ENCODE measurements at places on chromosomes 7 and 10.

DNA sequence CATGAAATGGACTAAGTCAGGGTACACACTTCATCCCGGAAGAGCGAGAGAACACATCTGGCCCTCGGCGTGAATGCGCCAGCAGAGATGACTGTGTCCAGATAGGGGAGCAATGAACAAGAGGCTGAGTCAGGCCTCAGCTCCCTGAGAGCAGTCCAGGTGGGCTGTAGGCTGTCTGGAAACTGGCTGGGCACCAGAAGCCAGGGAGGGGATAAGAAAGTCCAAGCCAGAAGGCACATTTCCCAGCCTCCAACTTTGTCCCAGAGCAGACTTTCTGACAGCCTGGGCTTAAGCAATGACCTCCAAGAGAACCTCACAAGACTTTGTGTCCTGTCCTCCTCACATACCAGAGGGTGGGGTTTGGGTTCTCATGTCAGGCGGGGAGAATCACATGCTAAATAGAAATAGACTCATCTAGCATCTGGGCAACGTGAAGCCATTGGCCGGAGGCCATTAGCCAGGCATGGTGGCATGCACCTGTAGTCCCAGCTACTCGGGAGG, 157.2 kb downstream of the ARHGAP12 start:
- no peak for DNase-seq

DNA sequence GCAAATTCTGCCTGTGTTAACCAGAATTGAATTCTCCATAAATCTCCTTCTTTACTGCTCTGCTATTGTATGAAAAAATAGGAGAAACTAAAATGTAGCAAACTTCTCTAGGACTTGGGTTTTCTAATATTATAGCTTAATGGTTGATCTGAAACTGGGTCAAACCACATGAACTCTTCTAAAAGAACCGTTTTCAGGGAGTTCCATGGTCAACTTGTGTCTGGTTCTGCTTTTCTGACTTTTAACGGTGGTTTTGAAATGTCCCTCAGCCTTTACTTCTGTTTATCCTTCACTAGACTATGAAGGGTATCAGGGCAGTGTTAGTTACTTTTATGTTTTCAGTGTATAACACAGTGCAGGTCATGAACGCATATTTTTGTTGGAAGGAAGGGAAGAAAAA, 242.2 kb downstream of the TSPAN12 start:
- DNase-seq = no peak

GRCh38 chr10:103465411-103466179, 6.9 kb upstream of the CALHM1 start:
- DNase-seq = no peak

DNA sequence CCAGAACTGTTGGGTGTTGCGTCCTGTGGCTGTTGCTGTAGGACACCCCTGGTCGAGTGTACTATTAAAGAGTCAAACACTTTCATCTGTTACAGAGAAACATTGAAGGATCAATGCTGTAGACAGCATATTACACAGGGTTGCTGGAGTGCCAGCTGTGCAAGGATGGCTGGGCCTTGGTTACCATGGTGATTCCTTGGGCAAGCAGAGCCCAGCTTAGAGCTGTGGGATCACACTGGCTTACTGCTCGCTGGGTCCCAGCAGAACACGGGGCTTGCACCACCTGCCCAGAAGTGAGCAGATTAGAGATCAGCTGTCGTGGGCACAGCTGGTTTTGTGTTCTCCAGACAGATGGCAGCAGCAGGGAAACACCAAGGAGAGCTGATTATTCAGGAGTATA, 76.0 kb downstream of the GPR141 start:
- no peak for DNase-seq

GRCh38 chr10:6173203-6173602, 29.5 kb upstream of the PFKFB3 start:
- DNase-seq = peak; percentile 41

DNA sequence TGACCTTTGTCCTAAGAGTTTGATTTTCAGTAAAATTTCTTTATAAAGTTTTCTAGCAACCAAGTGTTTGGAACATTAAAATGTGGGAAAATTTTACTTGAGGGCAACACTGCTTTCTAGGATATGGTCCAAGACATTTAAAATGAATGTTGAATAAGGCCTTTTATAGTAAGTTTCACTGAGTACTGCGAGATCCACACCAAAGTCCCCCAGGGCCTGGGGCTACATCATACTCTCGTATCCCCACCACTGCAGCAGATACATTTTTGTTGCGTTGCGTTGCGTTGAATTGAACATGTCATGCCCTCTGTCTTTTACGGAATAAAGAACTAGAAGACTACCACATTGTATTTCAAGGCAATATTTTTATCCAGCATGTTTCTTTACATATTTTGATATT, 44.5 kb downstream of the PRTFDC1 start:
- DNase-seq = no peak

GRCh38 chr10:63481815-63482421, 16.1 kb upstream of the JMJD1C start:
- DNase-seq = no peak

DNA sequence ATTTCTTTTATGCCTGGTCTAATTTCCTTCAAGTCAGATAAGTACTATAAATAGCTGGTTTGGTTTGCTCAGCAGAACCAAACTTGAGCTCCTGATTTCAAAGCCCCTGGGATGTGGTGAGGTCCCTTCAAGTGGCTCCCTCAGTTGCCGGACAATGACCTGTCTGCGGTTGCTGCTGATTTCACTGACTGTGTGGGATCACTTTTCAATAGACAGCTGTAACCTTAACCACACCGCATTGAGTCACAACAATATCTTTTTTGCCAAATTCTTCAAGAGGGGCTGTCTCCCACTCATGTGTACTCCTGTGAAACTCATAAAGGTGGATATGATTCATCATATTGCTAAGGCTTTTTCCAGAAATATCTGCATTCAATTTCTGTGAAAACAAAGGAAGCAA, 23.1 kb upstream of the ITGA8 start:
- no peak for DNase-seq

GRCh38 chr7:90210981-90211380, 559 bp upstream of the STEAP2 start:
- peak; percentile 42 for DNase-seq

- no peak for DNase-seq
Observed at GRCh38 chr7:41415051-41415450, 287.8 kb downstream of the INHBA start.

- DNase-seq = peak; percentile 41
Observed at GRCh38 chr10:9342885-9343570, 1288.5 kb downstream of the GATA3 start.

DNA sequence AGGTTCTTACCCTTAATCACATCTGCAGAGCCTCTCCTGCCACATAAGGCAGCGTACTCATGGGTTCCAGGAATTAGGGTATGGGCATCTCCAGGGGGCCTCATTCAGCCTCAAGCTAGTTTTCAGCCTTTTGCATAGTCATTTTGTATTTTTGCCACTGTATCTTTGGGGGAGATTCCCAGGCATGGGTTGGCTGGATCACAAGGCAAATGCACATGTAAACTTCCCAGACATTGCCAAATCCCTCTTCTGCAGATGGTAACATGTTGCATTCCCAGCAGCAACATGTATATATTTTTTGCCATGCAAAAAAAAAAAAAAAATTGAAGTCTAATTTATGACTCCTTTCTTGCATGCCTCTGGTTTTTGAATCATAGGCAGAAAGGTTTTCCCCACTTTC, 595.4 kb upstream of the FOXK1 start:
- DNase-seq = no peak

- DNase-seq = no peak
Observed at GRCh38 chr7:130351791-130352090, 7.1 kb downstream of the CPA5 start.

- no peak for DNase-seq
Observed at GRCh38 chr7:108568801-108569380, 615 bp downstream of the THAP5 start.

DNA sequence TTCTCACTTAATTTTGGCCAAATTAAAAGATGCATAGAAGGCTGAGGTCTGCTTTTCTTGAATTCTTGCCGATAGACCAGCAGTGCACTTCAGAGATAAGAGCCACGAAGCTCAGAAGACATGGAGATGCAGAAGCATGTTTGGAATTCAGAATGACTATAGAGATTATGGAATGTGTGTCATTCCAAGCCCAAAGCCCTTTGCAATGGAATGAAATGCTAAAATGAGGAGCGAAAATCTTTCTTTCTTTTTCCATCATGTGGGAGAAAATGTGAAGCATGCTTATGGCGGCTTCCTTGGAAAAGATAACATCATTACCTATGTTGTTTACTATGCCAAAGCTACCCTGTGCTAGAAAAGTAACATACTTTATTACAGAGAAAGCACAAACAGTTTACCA, 257.0 kb upstream of the RNF32 start:
- no peak for DNase-seq

- no peak for DNase-seq
Observed at GRCh38 chr7:24341691-24342413, 57.9 kb downstream of the NPY start.

DNA sequence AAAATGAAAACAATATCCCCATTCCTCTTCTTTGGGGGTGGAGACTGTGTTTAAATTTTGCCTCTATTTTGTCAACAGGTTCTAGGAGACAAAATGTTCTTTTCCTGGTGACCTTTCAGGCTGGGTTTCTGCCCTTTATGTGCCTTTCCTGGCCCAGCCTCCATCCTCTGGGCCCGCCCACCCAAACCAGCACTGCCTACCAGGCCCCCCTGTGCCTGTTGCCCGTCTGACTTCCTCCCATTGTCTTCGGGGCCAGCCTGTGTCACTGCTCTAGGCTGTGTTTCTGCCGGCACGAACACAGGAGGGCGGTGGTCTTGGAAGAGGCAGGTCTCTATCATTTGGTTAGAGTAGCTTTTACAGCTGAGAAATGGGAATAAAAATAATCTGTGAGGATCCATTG, 13.9 kb downstream of the TSPAN14 start:
- DNase-seq = no peak

DNA sequence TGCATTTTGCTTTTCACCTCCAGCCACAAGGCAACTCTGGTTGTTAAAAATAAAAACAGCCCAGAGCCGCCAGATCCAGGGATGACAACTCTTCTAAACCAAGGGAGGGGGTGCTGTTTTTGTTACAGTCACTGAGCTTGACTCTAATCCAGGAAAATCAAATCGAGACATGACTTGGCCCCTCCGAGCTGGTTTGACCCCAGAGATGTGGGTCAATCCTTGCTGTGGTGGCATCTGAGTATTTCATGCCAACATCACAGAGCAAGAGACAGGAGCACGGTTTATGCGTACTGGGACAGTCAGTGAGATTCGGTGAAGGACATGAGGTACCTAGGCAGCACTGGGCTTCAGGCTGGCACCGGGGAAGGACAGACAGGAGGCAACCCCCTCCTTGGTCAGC, 88.8 kb upstream of the ZMIZ1 start:
- no peak for DNase-seq

DNA sequence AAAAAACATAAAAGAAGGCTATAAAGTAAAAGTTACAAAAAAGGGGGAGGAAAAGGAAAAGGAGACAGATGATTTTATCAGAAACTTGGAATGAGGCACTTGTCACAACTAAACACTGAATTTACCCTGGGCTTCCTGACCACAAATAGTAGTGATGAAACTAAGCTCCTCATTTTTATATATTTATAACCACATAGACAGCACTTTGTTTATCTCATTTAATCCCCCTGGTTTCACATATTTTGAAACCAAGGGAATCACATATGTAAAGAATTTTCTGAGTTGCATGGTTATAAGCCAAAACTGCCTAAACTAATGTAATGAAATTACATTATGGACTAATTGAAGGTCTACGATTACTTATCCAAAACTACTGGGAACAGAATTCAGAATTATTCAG, 39.6 kb upstream of the MET start:
- no peak for DNase-seq

DNA sequence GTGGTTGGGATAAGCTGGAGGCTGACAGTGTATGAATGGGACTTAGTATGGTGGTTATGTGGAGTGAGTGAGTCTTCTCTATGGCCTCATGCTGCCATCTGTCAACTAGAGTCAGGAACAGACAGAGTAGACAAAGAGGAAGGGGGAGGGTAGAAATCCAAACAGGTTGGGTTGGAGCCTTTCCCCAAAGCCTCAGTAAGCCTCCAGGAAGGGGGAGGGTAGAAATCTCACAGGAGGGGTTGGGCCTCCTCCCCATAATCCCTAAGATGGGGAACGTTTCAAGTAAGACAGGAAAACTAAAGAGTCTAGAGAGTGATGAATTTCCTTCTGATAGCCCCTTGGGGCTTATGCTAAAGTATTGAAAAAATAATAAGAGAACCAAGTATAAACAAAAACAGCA, 2.0 kb upstream of the AKR1B15 start:
- DNase-seq = no peak

DNA sequence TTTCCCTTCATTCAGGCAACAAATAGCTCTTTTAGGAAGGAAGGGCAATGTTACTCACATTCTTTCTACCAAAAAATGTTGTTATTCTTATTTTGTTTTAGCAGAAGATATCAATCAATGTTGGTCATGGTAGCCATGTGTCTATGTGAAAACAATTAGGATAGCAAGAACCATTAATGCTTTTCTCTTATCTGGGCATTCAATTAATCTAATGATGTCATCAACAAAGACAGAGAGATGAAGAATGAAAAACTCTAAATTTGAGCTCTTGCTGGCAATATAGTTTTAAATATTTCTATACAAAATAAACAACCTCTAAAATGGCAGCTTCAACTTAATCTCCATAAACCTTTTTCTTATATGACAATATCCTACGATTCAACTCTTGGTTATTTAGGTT, 353.7 kb upstream of the ANKRD30A start:
- DNase-seq = no peak

- DNase-seq = no peak
Observed at GRCh38 chr10:78970261-78970660, 98.5 kb upstream of the ZMIZ1 start.

- DNase-seq = no peak
Observed at GRCh38 chr7:159141660-159142059, 3.0 kb downstream of the VIPR2 start.

GRCh38 chr7:106476751-106477150, 184.2 kb downstream of the CCDC71L start:
- DNase-seq = no peak

DNA sequence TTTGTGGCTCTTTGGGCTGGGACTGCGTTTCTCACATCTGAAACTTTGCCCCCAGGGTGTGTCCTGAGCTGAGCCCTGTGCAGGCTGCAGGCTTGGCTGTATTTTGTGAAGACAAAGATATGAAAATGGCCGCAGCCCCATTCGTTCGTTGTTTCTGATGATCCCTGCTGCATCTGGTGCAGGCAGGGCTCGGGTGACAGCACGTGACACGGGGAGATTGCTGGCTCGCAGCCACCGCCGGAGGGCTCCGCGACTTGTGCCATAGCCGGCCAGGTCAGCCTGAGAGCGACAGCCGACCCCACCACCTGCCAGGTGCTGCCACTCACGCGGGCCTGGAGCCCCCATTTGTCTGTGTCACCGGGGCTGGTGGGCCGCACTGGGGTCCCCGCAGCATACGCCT, 81.3 kb downstream of the ZRANB1 start:
- peak; percentile 43 for DNase-seq
